GM04503 (cell line): ENCODE measurements at places on chromosomes 12 and 14.

- DNase-seq: no peak
These were observed 97.9 kb upstream of the FAR2 start for GRCh38 chr12:29051221-29051620.

- no peak for DNase-seq
These were observed 37.9 kb upstream of the ALDH2 start for GRCh38 chr12:111728795-111729194.

DNA sequence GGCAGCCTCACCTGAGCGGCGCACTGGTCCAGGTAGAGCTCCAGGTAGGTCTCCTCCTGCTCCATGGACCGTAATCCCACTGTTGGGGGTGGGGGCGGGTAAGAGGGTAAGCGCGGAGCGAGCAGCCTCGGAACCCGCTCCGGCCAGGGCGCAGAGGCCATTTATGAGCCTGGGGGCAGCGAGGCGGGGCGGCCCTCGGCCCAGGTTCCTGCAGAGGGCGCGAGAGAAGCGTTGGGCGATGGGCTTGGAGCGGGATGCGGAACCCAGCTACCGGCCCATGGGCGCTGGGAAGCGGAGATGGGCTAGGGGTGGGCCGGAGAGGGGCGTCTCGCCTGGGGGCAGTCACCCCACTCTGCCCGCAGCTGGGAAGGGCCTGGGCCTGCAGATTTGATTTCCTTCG is at the start of gene TBPL2:
TBPL2 (minus strand) TSS at position 232 of the 400 bp plus-strand sequence; CDS start at position 65, 167 bp downstream.
- no peak for DNase-seq

DNA sequence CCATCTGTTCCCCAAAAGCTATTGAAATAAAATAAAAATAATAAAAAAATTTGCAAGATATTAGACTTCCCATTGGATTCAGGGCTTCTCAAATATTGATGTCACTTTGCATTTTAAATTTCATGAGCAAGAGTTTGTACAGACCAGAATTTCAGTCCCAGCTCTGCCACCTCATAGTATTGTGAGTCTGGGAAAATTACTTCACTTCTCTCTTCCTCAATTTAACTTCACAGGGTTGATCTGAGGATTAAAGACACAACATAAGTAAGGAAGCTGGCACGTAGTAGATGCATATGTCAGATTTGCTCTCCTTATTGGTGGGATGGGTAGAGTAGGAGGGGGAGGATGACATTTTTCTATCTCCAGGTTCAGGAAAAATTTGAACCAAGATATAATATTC is 32.8 kb downstream of the COX8C start:
- no peak for DNase-seq

DNA sequence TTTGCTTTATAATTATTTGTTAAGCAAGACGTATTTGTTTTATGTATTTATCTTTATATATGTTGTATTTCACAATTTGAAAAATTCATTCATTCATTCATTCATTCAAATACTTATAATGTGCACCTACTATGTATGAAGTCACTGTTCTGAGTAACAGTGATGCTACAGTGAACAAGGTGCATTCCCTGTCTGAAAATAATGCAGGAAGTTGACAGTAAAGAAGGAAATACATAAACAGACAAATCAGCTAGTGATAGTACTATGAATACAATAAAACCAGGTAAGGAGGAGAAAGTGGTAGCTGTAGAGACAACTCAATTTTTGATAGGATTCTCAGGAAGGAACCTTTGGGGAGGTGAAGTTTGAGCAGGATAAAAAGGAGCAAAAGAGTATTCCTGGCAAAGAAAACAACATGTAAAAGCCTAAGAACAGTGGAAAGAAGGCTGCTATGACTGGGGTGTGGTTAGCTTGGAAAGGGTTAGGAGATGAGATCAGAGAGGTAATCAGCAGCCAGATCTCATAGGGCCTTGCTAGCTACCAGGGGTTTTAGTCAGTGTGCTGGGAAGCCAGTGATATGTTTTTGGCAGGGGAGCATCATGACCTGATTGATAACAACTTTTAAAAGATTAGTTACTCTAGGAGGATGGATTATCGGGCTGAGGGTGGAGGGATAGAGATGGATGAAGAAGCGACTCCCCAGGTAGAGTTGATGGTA is 17.4 kb downstream of the BICDL1 start:
- DNase-seq: no peak

DNA sequence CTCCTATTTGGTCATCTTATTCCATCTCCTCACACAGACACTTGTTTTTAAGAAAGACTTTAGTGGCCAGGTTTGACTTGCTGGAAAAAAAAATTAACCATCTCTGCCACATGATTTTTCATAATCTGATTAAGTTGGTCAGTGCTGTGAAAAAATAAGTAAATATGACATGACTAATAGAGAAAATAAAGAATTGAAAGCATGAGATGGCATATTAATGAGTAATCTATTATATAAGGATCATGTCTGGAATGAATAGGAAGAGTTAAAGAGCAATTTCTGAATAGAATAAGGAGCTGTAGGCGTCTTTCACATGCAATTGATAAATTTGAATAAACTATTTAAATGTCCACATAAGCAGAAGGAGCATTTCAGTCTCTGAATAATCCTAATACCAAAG is 12.2 kb upstream of the SLCO1B1 start:
- no peak for DNase-seq

- DNase-seq: peak; percentile 13
These were observed 9.3 kb upstream of the ESR2 start for GRCh38 chr14:64303471-64303917.

DNA sequence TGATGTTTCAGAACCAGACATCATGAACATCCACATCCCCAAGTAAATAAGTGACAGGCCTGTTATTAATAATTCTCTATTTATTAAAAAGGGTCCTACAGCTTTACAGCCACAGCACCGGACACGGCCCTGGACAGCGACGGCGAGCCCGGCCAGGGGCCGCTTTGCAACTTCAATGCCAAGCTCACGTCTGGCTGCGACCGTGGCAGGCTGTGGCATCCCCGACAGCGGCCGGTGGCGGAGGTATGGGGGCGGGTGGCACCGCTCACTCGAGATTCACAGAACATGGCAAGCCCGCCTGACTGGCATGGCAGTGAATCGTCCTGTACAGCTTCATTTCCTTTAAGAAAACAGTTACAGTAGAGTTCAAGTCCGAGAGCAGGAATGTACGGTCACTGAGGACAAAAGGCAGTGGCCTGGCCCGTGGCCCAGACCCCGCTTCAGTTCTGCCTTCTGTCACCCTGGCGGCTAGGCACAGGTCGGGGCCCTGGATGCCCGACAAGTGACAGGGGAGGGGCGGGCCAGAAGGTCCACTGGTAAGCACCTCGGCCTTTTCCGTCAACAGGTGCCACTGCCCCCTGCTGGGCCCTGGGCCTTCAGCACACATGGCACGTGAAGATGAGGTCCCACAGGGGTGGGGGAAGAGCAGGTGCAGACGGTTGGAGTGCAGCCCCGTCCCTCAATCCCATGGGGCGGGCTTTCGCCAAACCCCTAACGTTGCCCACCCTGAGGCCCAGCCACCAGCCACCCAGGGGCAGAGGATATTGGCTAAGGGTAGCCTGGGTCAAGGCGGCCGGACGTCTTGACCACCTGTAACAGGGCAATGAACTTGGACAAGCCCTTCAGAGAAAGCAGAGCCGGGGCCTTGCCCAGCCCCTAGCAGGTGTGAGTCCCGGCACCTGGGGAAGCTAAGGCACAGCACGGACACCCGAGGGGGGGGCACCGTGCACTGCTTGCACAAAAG is 30.3 kb downstream of the HIP1R start:
- DNase-seq: no peak

DNA sequence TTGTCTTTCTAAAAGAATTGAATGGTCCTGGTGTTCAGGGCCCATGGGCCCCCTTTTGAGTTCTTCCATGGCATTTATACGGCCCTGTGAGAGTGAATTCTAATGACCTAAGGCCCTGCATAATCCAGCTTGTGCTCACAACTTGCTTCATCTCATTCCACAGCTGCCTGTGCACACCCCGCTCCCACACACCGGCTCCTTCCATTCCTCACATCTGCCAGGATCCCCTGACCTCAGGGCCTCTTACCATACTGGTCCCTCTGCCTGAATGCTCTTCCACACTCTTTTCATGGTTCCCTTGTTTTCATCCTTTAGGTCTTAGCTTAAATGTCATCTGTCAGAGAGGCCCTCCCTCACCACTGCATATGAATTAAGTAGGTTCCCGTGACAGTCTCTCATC is 49.5 kb upstream of the EGLN3 start:
- DNase-seq: no peak

DNA sequence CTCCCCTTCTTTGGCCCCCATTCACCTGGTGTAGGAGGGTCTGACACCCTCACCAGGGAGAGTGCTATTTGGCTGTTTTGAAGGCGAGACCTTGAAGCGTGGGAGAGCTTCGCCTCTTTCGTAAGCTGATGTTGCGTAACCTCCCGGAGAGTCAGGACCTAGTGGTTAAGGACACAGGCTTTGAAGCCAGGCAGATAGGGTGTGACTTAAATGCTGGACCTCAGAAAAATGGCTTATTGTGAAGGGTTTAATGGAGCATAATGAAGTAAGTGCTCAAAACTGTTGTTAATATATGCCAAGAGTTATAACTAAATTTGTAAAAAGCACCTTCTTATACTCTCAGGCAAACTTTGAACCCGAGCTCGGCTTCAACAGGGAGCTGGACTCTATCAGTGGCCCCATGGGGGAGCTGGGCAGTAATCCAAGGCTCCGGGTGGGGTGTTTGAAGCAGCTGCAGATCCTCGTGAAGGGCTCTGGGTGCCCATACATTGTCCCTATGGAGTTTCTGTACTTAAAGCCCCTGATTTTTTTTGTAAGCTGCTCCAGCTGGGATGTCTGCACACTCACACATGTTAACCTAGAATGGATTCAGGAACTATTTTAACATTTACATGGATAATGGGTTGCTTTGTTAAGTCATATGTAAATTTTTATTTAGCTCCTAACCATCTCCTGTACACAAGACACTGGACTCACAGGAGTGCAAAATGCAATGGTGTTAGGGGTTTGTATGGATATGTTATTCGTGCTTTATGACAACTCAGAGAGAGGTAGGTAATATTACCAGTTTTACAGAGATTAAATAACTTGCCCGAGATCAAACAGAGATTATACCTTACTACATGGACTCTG is 26.0 kb downstream of the PPFIBP1 start:
- DNase-seq: peak; percentile 93

GRCh38 chr12:118136559-118137003 is 657 bp downstream of the PEBP1 start:
- DNase-seq: peak; percentile 4

- no peak for DNase-seq
These were observed 28.8 kb downstream of the PAX9 start for GRCh38 chr14:36690311-36691040.

DNA sequence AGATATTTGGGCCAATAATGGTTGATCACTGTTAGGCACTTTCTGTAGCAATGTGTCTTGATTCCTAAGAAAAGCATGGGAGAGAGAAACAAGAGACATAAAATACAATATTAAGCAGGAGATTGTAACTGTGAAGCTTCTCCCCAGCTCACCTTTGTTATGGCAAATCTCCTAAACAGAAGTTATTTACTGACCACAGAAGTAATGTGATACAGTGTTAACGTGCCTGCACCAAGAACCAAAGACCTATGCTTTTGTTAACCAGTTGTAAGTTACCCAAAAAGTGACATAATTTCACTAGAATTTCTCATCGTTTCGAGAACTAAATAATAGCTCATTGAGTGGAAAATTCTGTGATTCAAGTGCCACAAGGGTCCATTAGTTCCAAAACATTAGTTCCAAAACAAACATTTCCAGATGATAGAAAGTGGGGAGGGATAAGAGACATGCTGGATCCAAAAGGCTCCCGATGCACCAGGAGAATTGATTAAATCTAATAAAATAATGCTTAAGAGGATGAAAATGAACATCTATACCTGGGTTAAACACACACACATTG is 14.3 kb downstream of the RERG start:
- no peak for DNase-seq

GRCh38 chr14:69005432-69006148 is 26.5 kb upstream of the ACTN1 start:
- DNase-seq: peak; percentile 80

DNA sequence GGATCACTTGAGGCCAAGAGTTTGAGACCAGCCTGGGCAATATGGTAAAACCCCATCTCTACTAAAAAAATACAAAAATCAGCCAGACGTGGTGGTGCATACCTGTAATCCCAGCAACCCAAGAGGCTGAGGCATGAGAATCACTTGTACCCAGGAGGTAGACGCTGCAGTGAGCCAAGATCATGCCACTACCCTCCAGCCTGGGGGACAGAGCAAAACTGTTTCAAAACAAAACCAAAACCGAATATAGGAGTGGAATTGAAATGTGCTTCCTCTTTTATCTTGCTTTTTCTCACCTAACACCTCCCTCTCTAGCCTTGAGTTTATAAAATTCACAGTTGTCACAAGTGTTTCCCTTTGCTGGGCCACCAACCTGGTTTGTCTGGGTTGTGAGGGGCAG is 181.9 kb downstream of the PAH start:
- DNase-seq: no peak

- no peak for DNase-seq
These were observed 91.8 kb downstream of the SLC38A1 start for GRCh38 chr12:46177025-46177424.

DNA sequence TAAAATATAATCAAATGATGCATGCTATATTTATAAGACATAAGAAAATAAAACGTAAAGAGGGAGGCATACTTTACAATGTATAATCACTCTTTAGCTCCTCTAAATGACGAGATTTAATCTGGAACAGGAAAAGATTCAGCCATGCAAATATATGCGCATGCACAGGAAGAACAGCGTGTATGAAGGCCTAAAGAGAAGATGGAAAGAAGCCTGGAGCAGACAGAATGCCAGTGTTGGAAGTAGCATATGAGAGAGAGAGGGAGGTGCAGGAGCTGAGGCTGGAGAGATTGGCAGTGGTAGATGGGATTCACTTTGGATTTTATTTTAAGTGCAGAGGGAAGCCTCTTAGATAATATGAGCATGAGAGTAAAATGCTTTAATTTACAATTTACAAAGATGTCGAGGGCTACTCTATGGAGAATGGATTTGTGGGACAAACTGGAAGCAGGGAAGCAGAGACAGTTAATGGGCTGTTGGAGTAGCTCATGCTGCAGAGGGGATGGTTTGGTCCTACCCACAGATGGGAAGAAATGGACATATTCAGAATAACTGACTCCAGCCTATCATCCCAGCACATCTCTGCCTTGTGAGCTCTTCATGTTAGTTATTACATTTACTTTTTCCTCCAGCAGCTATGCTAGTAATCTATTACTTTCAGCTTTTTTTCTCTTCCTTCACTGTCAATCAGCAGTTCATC is 411.1 kb downstream of the TMTC2 start:
- no peak for DNase-seq

GRCh38 chr12:508795-509194 is 49.1 kb downstream of the B4GALNT3 start:
- DNase-seq: no peak

GRCh38 chr12:90672081-90672480 is 282.9 kb downstream of the CCER1 start:
- DNase-seq: no peak

GRCh38 chr14:99649219-99649618 is 4.3 kb downstream of the HHIPL1 start:
- DNase-seq: no peak

DNA sequence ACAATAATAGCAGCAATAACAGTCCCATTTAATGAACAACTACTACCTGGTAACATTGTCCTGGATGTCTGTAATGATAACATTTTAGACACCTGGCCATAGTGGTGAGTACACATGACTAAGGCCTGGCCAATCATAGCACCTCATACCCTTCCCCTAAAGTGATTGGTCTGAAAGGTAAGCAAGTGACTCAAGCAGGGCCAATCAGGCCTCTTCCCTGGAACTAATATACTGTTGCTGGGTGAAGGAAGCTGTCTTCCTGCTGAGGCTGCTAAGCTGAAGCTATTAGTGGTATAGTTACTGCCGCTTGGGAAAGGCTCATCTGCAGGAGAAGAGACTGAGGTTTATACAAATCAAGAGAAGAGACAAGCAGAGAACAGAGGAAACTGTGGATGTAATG is 18.7 kb upstream of the NOS1 start:
- no peak for DNase-seq

GRCh38 chr12:4767186-4767585 is 47.0 kb downstream of the GALNT8 start:
- no peak for DNase-seq
